ENCODE measurements at places on chromosomes 3 and 15. TPM values are rescaled to one million over a fixed set of nuclear protein-coding genes. Genes with fewer than 3 reads are reported as not detected.

DNA sequence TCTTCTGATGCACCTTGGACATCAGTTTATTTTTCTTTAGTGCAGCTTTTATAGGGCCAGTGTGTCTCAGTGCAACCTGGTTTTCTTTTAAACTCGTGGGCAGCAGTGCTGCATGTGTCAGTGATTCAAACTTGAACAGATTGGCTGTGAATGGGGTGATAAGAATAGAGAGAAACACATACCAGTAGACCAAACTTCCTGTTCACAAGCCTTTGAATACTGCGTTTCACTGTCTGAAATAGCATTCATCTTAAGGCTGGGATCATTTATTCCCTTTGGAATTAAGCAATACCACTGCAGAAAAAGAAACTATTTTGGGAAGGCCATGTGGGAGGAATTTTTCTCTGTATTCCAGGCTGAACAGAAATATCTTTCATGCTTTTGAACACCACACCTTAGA, 51.7 kb downstream of the PHLDB2 start:
- DNase-seq, result no peak

DNA sequence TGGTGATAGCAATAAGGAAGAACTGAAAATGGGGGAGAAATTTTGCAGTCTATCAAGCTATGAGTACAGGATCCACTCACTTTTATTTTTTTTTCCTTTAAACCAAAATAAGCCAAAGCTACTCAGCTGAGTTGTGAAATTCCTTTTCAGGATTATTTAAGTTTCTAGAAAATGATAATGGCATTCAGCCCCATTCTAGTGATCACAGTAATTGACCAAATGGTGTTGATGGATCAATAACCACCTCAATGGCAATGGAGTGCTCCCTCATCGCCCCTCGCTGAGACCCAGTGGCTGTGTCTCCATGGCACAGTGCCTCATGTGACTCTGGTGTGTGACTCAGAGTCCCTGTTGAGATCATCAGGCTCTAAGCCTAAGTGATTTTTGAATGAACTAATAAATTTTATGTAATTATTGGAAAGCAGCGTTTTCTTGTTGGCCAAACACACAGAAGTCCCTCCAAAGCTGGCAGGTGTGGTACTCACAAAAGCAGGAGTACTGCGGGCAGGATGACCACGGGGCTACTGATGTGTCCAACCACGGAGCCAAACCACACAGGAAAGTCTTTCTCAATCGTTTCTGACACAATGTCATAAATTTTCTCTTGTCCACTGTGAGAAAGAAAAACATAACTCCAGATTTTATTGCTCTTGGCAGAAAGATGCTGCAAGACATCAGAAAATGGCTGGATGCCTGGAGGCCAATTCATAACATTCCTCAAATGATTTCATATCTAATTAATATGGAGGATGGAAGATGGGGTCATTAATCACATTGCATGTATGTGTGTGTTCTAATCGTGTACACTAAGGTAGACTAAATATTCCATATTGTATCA, 14.4 kb upstream of the STARD5 start:
- no peak for DNase-seq

GRCh38 chr3:193586526-193586925, 6.5 kb upstream of the OPA1 start:
- DNase-seq, result no peak

DNA sequence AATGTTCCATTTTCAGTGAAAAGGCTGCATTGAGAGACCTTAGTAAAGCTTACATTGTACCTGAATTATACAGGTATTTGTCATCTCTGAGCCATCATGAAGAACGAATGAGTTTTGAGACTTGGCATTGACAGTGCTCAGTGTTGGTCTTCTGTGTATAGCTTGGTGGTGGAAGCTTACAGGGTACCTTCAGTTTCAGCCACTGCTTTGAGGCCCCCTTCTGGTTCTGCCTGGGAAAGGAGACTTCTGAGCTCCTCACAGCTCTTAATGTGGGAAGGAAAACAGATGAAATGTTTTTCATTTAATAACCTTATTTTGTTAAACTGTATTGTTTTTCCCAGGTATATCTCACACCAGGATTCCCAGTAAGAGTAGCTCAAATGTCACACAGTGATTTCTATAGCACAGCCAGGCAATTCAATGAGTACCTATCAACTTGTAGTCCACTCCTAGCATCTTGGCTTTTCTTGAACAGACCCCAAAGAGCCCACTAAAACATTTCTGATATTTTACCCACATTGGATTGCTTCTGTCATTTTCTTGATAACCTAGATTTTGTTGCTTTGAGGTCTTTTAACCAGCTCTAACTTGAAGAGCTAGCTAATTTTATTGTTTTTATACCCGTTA, 5.6 kb downstream of the SERPINI1 start:
- peak; percentile 75 for DNase-seq

Gene DNAJA4
- polyA plus RNA-seq, result 5.0 TPM

DNA sequence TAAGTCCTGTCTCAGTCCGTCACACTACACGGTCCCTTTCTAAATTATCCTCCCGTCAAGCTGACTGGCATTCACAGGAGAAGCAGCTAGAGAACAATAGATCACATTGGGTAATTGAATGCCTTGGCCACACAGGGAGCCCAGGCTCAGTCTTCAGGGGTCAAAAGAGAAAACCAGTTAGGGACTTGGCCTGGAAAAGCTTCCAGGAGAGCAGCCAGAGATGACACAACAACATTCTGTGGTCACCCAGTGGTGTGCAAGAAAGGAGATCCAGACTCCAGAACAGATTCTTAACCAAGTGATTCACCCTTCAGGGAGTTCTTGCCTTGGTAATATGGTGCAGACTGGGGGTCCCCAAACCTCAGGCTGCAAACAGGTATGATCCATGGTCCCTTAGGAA, 15.9 kb downstream of the ARHGAP31 start:
- peak; percentile 34 for DNase-seq

- DNase-seq, result no peak
These were observed 80.1 kb downstream of the SLC6A1 start for GRCh38 chr3:11072631-11073030.

GRCh38 chr3:66106788-66107187, 68.1 kb upstream of the MAGI1 start:
- no peak for DNase-seq

GRCh38 chr3:132570016-132570415, 27.1 kb upstream of the ACKR4 start:
- no peak for DNase-seq

Gene VGLL3
- polyA plus RNA-seq, result 1.4 TPM

- no peak for DNase-seq
These were observed 10.6 kb upstream of the BTBD1 start for GRCh38 chr15:83077491-83078230.

DNA sequence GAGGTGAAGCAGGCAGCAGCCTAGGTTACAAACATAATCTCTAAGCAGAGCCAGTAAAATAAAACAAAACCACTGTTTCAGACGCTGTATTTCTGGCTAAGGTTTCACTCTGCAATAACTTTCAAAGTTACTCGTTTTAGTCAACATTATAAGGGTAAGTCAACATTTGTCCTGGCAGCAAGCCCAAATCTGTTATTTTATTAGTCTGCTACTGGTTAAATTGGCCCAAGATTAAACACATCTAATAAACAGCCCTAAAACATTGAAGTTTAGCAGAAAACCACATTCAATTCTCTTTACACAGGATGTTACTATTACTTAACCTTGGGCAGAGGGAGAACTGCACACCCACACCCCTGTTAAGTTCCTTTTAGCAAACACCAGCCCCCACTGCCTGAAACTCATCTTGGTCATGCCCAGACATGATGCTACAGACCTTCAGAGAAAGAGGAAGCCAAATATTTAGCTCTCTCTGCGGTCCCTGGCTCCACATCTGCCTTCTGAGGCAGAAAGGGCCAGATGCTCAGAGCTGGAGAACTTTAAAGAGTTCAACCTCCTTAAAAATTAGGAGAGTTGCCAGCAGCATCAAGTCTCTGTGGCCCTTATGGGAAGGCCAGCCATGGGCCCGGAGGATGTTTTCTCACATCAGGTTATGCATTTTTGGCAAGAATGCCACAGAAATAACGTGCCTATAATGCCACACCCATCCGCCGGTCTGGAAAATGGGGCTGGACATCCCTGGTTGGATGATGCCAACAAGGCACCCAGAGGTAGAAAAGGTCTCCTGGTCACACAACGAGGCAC, 17.9 kb downstream of the ARHGEF3 start:
- DNase-seq, result no peak

DNA sequence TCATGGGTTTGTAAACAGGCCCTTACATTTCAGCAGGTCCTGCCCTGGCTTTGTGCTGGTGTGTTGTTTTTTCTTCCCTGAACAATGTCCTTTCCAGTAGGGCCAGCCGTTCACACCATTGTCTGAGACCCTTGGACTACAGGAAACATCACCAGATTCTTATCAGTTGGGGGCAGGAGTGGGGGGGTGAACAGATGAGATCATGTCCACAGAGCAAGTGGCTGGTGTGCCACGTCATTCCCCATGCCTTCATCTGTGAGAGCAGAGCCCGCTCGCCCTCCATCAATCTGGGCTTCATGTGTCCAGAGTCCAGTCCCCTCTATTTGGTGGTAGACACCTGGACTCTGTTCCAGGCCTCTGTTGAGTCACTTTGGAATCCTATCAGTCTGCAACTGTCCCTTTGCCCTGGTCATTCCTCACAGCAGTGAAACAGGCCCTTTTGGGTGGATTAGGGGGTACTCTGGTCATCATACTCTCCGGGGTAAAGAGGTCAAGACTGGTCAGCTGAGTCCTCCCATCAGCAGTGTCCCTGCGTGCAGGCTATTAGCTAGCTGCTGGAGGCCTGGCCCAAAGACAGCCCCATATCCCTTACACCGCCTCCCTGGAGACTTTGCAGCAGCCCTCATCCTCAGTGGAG, 15.0 kb downstream of the SEMA3G start:
- DNase-seq, result no peak

DNA sequence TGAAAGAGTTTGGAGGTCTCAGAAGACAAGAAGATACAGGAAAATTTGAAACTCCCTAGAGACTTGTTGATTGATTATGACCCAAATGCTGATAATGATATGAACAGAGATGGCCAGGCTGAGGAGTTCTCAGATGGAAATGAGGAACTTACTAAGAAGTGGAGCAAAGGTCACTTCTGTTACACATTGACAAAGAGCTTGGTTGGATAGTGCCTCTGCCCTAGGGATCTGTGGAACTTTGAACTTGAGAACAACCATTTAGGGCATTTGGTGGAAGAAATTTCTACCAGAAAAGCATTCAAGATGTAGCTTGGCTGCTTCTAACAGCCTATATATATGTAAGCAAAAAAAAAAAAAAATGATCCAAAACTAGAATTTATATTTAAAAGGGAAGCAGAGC, 48.9 kb upstream of the NAALADL2 start:
- DNase-seq, result no peak

GRCh38 chr3:31770822-31771326, 210.2 kb downstream of the OSBPL10 start:
- no peak for DNase-seq

Gene FAM81A
- 0.73 TPM for polyA plus RNA-seq

DNA sequence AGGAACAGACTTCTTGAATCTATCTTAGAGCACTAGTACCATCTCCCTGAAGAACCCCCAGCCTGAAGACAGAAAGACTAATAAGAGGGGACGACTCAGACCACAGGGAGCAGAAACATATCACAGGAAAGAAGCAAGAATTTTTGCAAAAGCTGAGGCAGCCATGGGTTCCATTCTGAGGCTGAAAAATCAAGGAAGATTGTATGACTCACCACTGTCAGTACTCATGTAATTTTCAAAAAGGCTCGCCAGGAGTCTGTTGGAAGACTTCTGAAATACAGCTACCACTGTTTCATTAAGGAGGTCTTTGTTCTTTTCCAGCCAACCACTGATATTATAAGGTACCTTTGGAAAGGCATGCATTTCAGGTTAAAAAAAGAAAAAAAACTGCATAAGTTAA, 47.5 kb downstream of the MYH15 start:
- no peak for DNase-seq

Gene CSTA
- 1.4 TPM for polyA plus RNA-seq

DNA sequence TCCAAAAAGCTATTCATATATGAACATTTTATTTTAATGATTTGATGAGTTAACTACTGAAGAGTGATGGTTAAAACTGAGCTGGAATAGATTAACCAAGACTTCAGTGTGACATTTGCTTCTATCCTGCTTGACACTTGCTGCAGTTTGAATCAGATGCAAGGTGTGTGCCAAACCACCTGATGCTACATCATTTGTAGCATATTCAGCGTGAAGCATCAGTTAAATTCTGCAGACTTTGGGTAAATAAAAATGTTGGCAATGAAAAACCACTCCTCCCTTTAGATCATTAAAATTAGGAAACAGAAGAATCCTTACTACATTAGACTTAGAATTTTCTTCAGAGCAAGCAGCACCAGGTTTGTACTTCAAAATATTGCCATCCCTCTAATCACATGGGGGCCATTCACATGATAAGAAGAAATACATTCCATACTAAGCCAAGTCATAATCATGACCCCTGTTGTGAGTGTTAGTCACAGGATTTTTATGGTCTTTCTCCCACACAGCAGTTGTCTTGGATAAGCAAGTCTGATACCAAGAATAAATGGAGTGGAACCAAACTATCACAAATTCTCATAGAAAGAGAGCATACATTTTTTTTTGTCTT, 160.7 kb upstream of the TNIK start:
- no peak for DNase-seq

DNA sequence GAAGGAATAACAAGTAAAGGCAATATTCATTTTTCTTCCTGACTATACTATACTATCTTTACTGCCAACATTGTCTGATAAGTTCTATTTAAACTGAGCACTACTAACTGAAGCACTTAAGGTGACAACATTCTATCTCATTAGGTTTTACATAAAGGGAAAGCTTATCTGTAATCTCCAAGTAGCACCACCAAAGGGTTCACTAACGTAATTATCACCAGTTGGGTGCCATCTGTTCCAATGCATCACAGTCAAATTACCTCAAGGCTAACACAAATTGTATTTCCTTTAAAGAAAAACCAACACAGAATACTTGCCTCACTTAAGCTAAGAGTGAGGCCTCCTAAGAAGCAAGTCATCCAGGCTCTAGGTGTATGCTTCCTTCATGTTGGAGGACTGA, 453.8 kb downstream of the RAP2B start:
- no peak for DNase-seq

- no peak for DNase-seq
These were observed 84.2 kb upstream of the IL12A start for GRCh38 chr3:159904455-159904854.

- DNase-seq, result peak; percentile 23
These were observed 48.6 kb upstream of the C15orf39 start for GRCh38 chr15:75153087-75153486.

GRCh38 chr3:18703798-18704197, 278.7 kb upstream of the SATB1 start:
- DNase-seq, result no peak

- no peak for DNase-seq
These were observed 50.6 kb upstream of the AKAP13 start for GRCh38 chr15:85329561-85330422.

Measured in GM23338 (cell line).